ENCODE measurements at places on chromosomes 1 and 21.

DNA sequence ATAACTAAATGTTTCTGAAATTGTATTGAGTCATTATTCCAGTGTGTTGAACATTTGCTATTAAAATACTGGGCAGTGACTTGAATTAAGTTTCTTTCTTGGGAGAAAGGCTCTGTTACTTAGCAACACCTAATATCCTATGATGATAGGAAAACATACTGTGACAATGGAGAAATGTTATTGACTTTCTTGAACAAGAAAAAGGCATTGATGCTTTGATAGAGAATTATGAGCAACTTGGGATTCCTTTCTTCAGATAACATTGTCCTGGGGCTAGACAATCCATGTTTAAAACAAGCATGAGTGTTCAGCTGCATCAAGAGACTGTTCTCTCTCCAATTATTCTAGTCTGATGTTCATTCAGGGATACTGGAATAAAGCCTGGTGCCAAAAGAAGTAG lies 215.9 kb upstream of the L1TD1 start:
- no peak for DNase-seq

- no peak for DNase-seq
Measured at GRCh38 chr21:31732597-31733550, 956 bp upstream of the SCAF4 start.

- DNase-seq: no peak
Measured at GRCh38 chr1:110684491-110684890, 9.8 kb upstream of the KCNA3 start.

GRCh38 chr1:5601516-5601915 lies 390.7 kb downstream of the NPHP4 start:
- no peak for DNase-seq
